Activated CD4-positive, alpha-beta T cell treated with anti-CD3 and anti-CD28 coated beads, Interleukin-2, amount 10 ng/mL, durations not matched to agents 24 days and 14 days (primary cell): ENCODE measurements at places on chromosomes 7 and 10. TPM values are rescaled to one million over a fixed set of nuclear protein-coding genes. Genes with fewer than 3 reads are reported as not detected.
A peak's percentile ranks its signal among the peaks of the same experiment; 100 is the strongest.

DNA sequence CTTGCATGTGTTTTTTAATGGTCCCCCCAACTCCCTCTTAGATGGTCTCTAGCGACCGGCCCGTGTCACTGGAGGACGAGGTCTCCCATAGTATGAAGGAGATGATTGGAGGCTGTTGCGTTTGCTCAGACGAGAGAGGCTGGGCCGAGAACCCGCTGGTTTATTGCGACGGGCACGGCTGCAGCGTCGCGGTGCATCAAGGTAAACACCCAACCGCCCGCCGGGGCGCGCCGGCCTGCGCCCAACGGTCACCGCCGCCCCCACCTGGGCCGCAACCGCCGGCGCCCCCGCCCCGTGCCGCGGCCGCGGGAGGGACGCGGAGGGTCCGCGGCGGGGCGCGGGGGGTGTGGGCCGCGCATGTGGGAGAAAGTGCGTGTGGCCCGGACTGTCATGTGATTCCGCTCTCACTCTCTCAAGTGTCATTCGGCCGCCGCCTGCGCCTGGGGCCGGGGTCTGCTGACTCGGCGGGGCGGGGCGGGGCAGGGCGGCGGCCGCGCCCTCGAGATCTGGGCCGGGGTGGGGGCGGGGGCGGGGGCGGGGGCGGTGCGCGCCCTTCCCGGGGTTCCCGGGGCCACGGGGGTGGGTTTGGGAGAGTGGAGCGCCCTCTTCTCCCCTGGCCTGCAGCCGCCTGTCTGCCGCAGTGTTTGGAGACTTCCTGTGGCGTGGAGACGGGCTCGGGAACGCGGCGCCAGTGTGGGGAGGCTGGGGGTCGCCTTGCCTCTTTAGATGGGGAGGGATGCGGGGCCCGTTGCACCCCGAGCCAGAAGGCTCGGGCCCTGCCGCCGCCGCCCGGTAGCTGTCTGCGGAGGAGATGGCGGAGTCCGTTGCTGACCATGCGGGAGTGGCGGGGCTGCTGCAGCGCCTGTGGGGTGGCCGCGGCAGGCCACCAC, 817 bp downstream of the MLLT10 start:
- H3K36me3 ChIP-seq = peaks cover 17% of the 10 kb centered on the region
- peak overlapping the region; percentile 88 for H3K27ac ChIP-seq
- H3K4me3 ChIP-seq = peak overlapping the region; percentile 88
- H3K4me1 ChIP-seq = peaks cover 24% of the 10 kb centered on the region
- peak; percentile 83 for DNase-seq

DNA sequence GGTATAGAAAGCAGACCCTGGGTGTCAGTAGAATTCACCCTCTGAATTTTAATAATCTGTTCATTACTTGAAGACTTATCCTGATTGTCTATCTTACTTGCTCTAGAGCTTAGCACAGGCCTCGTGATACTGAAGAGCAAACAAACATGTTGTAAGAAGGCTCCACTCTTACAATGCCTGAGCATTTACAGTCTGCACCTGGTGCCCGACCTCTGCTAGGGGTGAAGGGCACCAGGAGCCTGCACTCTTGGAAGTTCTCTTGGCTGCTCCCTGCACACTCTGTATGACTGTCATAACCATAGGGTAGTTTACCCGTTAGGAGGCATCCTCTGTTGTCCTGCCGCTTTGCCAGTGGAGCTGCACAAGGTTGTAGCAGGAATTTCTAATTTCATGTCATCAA, 91.3 kb upstream of the NPY start:
- no peaks in the 10 kb centered on the region for H3K36me3 ChIP-seq
- H3K27me3 ChIP-seq = peaks cover 2% of the 10 kb centered on the region
- H3K4me1 ChIP-seq = no peaks in the 10 kb centered on the region
- peak; percentile 34 for DNase-seq
- no peak overlapping the region for H3K27ac ChIP-seq

GRCh38 chr7:12686891-12687717, at the start of gene ARL4A:
TSS of gene ARL4A (plus strand) at chr7:12687633. CDS start at chr7:12688255, 622 bp downstream.
- DNase-seq = peak; percentile 97
- peaks cover 27% of the 10 kb centered on the region for H3K4me1 ChIP-seq
- H3K36me3 ChIP-seq = no peaks in the 10 kb centered on the region
- H3K27ac ChIP-seq = peak within 1 kb of the TSS; percentile 98

- no peak overlapping the region for H3K27ac ChIP-seq
- H3K4me3 ChIP-seq = no peak overlapping the region
- DNase-seq = no peak
- H3K4me1 ChIP-seq = no peaks in the 10 kb centered on the region
These were observed 164.3 kb downstream of the BMPER start for GRCh38 chr7:34069676-34070075.

Gene NUTM2E
- total RNA-seq = 0.19 TPM in 1 of 2 replicates, not detected in the other

DNA sequence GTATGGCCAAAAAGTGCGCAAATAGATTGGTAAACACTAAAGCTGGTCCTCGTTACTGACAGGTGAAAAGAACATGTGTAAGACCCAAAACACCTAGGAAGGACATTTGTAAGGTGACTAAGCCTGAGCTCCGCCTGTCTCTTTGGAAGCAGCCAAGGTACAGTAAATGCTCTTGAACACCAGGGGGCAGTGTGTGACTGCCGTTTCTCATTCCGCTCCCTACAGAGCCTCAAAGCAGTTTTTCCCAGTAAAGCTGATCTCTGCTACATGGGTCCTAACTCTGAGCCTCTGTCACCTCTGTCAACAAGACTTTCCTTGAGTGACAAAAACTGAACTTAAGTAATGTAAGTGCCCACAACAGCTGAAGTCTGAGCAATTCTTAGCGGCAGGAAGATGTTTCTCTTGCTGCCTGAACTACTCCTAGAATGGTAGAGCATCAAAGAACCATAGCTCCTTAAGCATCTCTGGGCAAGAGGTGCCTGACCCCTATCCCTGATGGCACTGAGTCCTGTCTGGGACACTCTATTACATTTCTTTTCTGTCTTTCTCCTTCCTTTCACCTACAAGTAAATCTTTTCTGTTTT, 238.0 kb upstream of the INHBA start:
- DNase-seq = peak; percentile 85
- H3K27me3 ChIP-seq = peaks cover 22% of the 10 kb centered on the region
- peaks cover 10% of the 10 kb centered on the region for H3K4me1 ChIP-seq
- no peaks in the 10 kb centered on the region for H3K36me3 ChIP-seq
- H3K27ac ChIP-seq = no peak overlapping the region

- peak overlapping the region; percentile 41 for H3K27ac ChIP-seq
- H3K27me3 ChIP-seq = no peaks in the 10 kb centered on the region
- H3K4me1 ChIP-seq = peaks cover 51% of the 10 kb centered on the region
- H3K4me3 ChIP-seq = peak overlapping the region; percentile 97
- no peak for DNase-seq
These were observed 2.4 kb downstream of the PURB start for GRCh38 chr7:44882899-44883298.

DNA sequence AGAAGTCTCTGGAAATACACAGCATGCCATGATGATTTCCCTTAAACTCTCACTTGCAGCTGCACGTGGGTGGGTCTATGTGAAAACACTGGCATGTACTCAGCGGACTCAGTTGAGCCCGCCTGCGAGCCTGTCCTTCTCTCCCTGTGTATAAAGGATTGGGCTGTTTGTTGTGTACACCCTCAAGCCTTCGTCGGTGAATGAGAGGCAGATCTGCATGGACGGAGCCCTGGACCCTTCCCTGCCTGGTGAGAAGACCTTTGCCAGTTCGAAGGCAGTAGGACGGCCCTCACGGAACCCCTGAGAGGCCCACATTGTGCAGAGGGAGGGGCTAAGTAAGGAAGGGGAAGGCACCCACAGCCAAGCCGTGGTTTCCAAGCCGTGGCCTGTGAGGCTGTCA, 121.2 kb downstream of the WDFY4 start:
- H3K36me3 ChIP-seq = no peaks in the 10 kb centered on the region
- no peak overlapping the region for H3K27ac ChIP-seq
- H3K4me3 ChIP-seq = no peak overlapping the region

DNA sequence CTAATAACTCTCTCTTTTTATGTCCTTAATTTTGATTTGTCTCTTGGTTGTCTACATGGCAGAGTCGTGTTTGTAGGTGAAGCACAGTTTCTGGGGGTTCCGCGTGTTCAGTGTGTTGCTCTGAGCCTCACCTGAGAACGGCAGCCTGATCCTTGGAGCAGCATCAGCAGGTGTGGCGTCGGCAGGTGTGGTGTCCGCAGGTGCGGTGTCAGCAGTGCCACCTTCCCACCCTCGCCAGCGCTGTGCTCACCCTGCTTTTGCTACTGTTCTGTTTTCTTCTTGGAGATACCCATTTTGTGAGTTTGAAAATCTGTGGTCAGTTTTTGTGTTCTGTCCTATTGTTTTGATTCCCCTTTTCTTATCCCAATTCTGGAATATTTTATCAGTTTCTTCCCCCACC, 406.6 kb downstream of the GLRX3 start:
- DNase-seq = no peak
- no peak overlapping the region for H3K27ac ChIP-seq
- no peak overlapping the region for H3K4me3 ChIP-seq
- H3K4me1 ChIP-seq = no peaks in the 10 kb centered on the region

- H3K36me3 ChIP-seq = no peaks in the 10 kb centered on the region
- no peaks in the 10 kb centered on the region for H3K4me1 ChIP-seq
- H3K27me3 ChIP-seq = peaks cover 46% of the 10 kb centered on the region
- H3K4me3 ChIP-seq = no peak overlapping the region
- no peak overlapping the region for H3K27ac ChIP-seq
These were observed 5.4 kb downstream of the VWC2 start for GRCh38 chr7:49778731-49779270.

DNA sequence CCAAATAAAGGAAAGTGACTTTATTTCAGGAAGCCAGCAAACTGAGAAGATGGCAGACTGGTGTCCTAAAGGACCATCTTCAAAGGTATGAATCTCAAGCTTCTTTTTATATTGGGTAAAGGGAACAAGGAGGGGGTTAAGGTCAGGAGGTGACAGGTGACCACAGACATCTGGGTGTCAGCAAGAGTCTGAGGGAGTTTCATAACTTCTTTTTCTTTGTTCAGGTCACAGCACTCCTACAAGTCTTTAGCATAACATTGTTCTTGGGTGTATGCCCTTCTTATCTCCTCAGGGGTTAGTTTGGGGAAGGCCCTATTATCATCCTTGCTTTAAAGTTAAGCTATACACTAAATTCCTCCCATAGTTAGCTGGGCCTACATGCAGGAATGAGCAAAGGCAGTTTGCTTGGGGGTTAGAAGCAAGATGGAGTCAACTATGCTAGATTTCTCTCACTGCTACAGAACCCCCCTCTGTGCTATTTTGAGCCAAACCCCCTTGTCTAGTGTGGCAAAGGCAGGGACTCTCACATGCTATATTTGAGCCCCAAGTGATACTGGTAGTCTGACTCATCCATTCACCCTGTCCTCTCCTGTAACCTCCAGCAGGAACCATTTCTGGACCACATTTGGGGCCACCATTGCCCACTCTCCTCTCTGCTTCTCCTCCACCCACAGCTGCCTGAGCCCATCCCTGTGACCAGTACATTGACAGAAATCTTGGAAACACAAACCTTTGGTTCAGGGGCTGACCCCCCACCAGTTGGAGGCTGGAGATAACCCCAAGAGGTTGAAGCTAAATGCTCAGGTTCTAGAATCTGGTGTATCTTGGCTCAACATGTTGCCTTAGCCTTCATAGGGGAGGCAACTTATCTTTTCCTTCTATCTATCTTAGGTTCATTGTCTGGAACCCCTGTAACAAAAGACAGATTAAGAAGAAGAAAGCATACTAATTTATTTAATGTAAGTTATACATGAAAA, 55.5 kb upstream of the LRGUK start:
- no peak overlapping the region for H3K27ac ChIP-seq
- DNase-seq = no peak
- H3K4me3 ChIP-seq = no peak overlapping the region
- H3K27me3 ChIP-seq = no peaks in the 10 kb centered on the region

Gene PKD2L1
- 0.17 TPM in 1 of 2 replicates, not detected in the other for total RNA-seq

DNA sequence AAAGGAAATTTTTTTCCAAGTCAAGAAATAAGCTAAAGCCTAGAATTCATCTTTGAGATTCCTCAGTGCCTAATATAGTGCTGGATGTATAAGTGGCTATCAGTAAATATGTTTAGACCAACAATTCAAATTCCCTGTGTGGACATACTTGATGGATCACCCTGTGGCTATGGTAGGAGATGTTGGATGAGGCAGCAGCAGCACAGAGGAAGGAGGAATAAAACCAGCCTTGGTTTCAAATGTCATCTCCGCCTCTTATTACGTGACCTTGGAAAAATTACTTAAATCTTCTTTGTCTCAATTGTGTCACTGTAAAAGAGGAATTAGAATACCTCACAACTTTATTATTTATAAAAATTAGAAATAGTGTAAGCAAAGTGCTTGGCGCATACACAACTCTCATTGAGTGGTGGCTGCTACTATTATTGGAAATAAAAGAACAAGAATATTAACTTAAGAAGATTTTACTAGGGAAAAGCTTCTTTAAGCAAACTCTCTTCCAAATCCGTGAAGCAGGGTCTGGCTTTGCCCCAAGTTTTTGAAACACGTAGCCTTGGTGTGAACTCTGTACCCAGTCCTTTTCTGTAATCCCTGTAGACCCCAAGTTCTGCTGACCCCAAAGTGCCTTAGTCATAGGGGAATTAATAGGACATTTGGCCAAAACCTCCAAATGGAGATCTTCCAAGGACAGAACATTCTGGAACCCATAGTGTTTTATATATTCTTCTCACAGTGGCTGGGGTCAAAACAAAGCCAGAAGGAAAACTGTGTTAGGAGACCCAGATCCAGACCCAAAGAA, 283.8 kb downstream of the PTEN start:
- peaks cover 6% of the 10 kb centered on the region for H3K4me1 ChIP-seq
- H3K27me3 ChIP-seq = peaks cover 12% of the 10 kb centered on the region
- DNase-seq = no peak

Gene FBXL13
- total RNA-seq = 0.09 and 0.99 TPM in 2 replicates

Gene SLC4A2
- total RNA-seq = 115 and 127 TPM in 2 replicates

- H3K36me3 ChIP-seq = no peaks in the 10 kb centered on the region
- H3K4me1 ChIP-seq = peaks cover 9% of the 10 kb centered on the region
- no peak overlapping the region for H3K4me3 ChIP-seq
- no peaks in the 10 kb centered on the region for H3K27me3 ChIP-seq
These were observed 82.6 kb downstream of the GNAI1 start for GRCh38 chr7:80216996-80217842.

GRCh38 chr7:82530361-82530760, 86.8 kb upstream of the CACNA2D1 start:
- no peaks in the 10 kb centered on the region for H3K4me1 ChIP-seq
- no peaks in the 10 kb centered on the region for H3K36me3 ChIP-seq
- H3K27ac ChIP-seq = no peak overlapping the region
- no peak overlapping the region for H3K4me3 ChIP-seq
- DNase-seq = no peak
- no peaks in the 10 kb centered on the region for H3K27me3 ChIP-seq
